Effector CD8-positive, alpha-beta T cell (primary cell): ENCODE measurements at places on chromosomes 6 and 20.

DNA sequence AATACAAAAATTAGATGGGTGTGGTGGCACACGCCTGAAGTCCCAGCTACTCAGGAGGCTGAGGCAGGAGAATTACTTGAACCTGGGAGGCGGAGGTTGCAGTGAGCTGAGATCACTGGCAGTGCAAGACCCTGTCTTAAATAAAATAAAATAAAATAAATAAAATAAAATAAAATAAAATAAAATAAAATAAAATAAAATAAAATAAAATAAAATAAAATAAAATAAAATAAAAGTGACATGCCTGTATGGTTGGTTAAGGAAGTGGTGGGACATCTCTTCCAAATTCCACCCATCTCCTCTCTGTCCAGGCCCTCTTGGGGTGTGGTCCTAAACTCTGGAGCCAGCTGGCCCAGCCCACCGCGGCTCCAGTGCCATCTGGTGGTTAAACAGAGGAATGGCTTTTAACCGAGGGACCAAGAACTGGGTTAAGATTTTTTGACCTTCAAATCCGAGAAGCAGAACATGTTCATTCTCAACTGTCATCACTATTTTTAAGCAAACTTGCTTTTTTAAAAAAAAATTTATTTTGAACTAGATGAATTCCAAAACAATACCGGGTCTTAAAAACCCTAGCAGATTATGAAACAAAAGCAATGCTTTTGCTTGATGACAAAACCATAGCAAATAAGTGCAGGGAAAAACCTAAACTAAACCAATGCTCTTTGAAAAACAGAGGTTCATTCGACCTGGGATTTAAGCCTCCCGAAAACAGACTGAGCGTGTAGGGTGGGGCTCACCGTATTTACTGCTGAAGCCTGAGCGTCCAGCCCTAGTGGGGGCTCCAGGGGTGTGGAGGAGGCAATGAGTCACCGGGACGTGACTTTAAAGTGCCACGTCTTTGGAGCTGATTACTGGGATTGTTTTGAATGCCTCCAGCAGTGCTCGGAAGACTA, 68.8 kb downstream of the CDC5L start:
- peak; percentile 6 for DNase-seq

GRCh38 chr20:8246716-8247115, 114.7 kb downstream of the PLCB1 start:
- no peak for DNase-seq

GRCh38 chr20:32663335-32664011, 10.3 kb downstream of the C20orf203 start:
- no peak for DNase-seq

GRCh38 chr20:7959484-7959883, 19.2 kb upstream of the HAO1 start:
- no peak for DNase-seq

GRCh38 chr6:10561611-10562199, 40.6 kb downstream of the GCNT2 start:
- DNase-seq = no peak

DNA sequence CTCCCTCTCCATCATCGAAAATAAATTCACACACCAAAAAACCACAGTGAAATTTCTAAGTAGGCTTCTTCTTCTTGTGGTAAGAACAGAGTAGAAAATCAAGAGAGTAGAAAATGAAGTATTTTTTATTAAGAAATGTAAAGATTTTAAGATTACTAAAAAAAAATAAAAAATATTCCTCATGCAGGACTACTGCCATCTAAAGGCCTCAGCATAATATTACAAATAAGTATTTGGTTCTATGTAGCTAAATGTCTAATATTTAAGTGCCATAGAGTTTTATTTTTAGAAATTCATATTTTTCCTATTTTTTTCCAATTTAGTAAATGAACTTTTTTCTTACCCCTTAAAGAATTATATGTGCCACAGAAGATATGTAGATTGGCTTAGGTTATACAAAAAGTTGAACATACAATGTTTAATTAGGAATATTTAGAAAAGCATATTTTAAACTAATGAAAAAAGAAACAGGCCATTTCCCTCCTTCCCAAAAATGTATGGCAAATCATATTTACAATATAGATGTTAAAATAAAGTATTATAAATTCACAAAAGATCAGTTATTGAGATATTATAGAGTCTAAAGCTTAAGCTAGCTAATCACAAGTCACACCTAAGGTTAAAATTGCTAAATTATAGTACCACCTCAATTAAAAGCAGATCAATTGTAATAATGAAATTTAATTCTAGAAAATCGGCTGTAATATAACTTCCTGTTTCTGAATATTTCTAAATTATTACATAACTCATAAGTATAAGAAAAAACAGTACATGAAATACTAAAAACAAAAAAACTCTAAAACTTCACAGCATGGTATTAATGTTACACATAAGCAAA, 3.5 kb upstream of the NT5DC1 start:
- DNase-seq = no peak

GRCh38 chr6:38004908-38005307, 185.4 kb downstream of the ZFAND3 start:
- no peak for DNase-seq

DNA sequence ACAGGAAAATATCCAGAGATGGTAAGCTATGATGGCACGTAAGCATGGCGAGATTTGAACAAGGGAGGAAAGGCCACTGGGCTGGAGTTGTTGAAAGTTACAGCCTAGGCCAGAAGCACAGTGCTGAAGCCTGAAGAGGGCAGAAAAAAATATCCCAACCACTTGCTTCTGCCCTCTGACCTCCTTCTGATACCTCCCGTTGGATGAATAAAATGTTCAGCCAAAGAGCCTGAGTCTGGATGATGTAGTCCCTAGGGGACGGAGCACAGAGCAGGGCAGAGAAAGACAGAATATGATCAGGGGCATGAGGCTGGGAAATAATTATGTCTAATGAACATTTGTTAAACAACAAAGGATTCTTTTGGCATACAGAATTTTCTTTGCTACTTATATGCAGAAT, 19.7 kb downstream of the KLHL31 start:
- no peak for DNase-seq

GRCh38 chr6:110561696-110562095, 85.3 kb upstream of the SLC22A16 start:
- DNase-seq = no peak

DNA sequence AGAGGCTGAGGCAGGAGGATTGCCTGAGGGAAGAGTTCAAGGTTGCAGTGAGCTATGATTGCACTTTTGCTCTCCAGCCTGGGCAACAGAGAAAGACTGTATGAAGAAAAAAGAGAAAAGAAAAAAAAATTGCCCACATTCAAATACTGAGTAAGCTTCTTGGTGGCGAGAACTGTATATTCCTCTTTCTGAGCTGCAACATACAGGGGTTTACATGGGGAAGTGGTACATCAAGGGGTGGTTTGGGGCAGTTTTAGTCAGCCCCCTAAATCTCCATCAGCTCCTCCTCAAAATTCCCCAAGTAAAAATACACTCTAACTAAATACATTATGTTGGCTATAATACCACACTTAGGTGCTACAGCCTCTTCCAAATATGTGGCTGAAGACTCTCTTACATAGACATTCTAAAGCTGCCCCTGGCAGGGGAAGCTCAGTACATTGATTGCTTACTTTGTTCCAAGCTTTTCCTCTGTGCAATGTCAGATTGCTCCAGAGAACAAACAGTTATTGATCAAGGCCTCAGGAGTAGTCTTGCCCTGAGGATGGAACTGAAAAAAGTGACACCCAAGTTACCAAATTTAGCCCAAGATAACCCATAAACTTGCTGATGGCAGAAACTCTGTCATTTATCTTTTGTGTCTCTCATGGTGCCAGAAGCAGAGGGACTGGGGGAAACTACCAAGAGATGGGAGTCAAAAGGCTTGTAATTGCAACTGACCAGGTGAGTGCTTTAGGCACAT, 107.4 kb upstream of the RIPOR2 start:
- DNase-seq = no peak

DNA sequence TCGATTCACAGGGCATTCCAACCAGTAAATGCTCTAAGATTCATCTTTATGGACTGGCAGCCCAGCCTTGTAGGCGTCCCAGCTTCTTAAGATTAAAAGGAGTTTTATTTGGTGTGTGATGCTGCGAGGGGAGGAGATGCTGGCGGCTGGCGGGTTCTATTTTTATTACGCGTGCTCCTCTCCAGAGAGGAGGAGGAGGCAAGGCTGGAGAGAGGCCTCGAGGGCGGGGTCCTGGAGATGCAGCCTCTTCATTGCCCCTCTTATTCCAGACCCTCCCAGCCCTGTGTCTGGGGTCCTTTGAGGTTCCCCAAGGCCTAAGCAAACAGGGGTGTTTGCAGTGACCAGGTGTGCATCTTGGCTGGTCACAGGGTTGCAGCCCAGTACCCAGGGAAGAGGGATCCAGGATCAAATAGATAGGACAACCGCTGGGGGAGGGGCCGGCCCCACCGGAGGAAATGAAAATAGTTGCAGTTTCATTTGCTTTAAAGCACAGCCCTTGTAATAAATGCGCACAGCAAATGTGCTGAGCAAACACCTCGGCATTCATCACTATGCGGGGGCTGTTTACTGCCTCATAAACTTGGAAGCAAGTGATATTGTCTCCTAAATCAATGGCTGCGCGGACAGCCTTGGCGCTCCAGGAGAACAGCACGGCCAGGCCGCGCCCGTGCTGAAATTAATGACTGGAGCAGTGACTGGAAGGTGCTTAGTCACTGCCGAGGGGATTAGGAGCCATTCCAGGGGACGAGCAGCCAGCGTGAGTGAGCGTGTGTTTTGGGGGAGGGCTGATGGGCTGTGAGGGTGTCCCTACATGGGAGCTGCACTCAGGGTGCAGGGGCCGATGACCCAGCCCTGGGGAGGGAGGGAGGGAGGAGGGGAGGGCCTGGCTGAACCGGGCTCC, 83.0 kb downstream of the TMEM242 start:
- no peak for DNase-seq

DNA sequence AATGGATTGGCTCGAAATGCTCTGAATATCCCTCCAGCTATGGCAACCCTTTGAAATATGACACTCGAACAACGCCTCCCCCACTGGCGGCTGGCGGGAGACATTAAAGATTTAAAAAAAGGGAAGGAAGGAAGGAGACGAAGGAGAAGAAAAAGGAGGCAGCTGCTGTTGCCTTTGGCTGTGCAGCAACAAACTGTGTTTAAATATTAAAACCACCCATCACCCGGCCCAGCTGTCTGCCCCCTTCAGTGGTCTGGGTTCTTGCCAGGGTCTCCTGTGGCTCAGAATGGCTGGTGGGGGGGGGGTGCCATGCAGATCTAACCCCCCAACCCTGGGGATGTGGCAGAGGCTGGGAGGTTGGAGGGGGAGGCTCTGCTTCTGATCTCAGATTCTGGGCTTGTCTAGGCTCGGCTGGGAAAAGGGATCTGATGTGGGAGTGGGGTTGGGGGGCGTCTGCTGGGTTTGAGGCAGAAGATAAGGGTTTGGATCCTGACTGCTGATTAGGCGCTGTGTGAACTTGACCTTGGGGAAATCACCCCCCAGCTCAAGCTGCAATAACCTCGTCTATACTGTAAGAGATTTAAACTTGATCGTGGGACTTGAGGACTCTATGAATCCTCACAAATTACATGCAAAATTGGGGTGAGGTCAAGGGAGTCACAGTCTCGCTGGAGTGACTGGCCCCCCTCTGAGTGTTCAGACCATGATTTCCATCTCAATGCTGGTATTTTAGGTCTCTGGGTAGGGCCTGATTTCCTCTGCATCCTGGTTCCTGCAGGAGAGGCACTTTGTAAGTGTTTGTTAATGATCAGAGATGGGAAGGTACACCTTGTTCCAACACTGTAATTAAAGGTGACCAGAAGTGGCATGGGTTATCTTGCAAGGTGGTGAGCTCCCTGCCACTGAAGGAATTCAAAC, 40.3 kb upstream of the BLCAP start:
- DNase-seq = no peak
